Body of pancreas (tissue), 4 donors: ENCODE measurements at places on chromosomes 5 and 9. TPM values are rescaled to one million over a fixed set of nuclear protein-coding genes. Genes with fewer than 3 reads are reported as not detected.

The ECM2 gene
- 8.2 TPM for total RNA-seq

The STRBP gene
- total RNA-seq, result 11.5 TPM

The PCDHGA5 gene
- 6.0 TPM for total RNA-seq

The NDUFS6 gene
- total RNA-seq, result 41.9 TPM

The QRFP gene
- not detected for total RNA-seq

The GPR151 gene
- not detected for total RNA-seq

The FOXI1 gene
- total RNA-seq, result not detected

GRCh38 chr5:130642461-130642860 is 522.6 kb downstream of the HINT1 start:
- no peak for DNase-seq

- peak; percentile 17 for DNase-seq
Measured at GRCh38 chr9:79256691-79257213, 315.0 kb upstream of the TLE4 start.

DNA sequence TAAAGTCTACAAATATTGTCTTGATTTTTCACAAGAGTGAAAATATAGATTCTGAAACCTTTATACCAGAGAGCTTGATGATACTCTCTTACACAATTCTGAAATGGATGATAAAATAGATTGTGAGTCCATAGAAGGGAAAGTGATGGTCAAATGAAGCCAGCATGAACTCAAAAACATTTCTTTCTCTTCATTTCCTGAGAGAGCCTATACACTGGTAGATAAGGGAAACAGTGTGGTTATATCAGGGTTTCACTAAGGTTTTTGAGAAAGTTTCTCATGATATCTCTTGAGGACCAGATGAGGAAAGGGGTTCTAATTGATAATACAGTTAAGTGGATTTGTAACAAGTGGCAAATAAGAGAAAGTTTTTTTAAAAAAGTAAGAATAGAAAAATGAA is 254.1 kb downstream of the PJA2 start:
- DNase-seq, result no peak

- no peak for DNase-seq
Measured at GRCh38 chr5:178324481-178325310, 92.1 kb upstream of the PHYKPL start.

DNA sequence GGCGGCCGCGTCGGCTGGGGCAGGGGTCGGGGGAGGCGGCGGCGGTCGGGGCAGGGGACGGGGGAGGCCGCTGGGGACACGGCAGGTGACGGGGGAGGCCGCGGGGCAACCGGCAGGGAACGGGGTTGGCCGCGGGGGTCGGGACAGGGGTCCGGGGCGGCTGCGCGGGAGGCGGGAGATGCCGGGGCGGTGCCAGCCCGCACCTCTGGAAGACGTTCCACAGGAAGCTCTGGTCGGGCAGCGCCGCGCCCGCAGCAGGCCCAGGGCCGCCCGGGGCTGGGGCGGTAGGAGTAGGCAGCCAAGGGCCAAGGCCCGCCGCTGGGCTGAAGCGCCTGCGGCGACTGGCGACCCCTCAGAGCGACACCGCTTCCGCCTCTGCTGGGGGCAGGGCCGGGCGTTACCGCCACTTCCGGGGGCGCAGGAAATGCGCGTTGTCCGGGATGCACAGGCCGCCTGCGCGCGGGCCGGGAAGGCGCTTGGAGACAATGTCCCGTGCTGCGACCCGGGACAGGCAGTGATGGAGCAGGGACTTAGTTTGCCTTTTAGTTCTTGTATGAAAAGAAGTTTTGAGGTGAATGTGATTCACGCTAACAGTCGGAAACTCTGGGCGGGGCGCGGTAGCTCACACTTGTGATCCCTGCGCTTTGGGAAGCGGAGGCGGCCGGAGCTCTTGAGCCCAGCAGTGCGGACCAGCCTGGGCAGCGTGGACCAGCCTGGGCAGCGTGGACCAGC is 110.0 kb upstream of the LPCAT1 start:
- DNase-seq, result peak; percentile 76

DNA sequence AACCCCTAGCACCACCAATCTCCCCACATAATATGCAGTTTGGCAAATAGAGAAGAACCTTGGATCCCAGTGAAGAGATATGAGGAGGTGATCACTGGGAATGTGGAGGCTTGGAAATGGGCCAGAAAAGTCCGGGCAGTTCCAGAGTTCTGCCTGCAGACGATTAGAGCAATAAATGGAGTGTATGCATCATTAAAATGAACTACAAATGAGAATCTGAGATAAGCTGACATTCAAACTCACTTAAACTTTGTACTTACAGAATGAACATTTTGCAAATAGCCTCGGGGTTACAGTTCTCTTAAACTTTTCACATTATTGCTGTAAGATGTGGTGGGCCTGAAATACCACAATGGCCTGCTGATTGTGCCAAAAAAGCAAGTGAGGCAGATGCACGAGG is 23.0 kb upstream of the LHFPL2 start:
- DNase-seq, result no peak

DNA sequence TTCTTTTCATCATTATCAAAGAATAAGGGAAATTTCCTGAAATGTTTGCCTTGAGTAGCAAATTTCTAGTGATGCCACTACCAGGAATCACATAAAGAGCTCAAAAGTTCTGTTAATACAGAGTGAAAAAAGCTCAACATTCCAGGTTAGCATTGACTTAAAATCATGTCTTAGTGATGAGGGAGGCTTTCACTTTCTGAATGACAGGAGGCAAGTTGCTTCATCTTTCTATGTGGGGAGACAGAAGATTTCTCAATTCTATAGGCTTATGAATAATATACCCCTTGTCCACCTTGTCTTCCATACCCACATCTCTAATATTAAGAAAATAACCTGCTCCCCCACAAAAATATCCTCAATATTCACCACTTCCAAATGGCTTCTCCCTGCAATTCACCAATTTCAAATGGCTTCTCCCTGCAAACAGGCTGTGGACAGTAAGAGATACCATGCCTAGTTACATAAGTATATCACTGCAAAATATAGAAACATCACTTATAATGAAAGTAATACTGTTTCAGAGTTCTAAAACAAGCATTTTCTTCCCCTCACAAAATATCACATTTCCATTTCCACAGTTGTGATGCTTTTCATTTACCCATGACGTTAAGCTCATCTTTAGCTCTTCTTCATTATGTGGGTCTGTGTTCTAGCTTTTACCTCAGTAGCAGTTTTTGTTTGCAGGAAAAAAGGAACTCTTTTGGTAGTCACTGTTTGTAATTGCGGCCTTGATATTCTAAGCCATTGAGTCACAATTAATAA is 2.2 kb upstream of the JAK2 start:
- no peak for DNase-seq

DNA sequence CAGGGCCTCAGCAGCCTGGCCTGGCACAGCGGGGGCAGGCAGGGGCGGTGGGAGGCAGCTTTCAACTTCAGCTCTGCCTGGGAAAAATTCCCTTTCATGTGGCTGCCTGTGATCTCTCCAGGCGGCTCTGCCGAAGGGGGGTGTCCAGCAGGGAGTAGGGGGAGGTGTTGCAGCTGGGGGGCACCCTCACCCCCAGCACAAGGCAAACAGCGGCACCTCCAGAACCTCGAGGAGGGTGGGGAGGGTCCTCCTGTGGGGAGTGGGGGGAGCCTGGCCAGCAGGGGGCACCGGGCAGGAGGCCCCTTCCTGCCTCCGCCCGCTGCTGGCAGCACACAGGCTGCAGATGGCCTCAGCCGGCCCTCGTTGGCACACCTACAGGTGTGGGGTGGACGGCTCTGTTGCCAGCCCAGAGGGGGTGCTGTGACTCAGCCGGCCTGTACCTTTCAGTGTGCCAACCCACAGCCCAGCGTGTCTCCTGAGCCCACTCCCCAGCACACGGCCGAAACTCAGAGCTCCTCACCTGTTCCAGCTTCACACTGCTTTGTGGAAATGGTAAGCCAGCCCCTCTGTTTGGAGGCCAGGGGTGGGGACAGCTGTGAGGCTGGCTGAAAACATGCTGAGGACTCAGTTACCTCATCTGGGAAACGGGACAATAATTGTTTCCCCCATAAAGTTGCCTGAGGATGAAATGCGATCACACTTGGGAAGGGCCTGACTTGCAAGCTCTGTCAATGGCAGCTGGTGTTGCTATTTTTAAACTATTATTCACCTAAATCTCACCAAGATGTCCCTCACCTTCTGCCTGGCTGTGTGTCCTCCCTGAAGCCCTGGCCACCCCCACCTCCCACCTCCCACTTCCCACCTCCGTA is 37.0 kb downstream of the CXXC5 start:
- DNase-seq, result peak; percentile 94

- no peak for DNase-seq
Measured at GRCh38 chr9:4927043-4927471, 58.0 kb upstream of the JAK2 start.

DNA sequence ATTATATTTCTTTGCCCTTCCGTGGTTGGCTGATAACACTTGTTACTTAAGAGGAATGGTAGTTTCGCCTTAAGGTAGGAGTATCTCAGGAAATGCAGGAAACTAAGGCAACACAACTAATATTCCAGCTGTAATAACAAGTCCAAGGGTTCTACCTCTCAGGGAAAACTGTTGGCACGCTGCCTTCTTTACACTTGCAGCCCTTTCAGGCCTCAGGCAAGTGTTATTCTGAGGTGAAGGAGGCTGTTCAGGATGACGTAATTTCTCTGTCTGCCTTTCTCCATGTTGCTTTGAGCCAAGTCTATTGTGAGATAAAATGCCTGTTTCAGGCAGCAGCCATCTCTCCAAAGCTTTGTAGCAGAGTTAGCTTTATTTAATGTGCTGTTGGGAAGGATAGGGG is 38.0 kb downstream of the VCAN start:
- DNase-seq, result no peak

- DNase-seq, result no peak
Measured at GRCh38 chr5:88870285-88870684, 12.7 kb downstream of the MEF2C start.
